ENCODE measurements at places on chromosomes 5 and 9.

DNA sequence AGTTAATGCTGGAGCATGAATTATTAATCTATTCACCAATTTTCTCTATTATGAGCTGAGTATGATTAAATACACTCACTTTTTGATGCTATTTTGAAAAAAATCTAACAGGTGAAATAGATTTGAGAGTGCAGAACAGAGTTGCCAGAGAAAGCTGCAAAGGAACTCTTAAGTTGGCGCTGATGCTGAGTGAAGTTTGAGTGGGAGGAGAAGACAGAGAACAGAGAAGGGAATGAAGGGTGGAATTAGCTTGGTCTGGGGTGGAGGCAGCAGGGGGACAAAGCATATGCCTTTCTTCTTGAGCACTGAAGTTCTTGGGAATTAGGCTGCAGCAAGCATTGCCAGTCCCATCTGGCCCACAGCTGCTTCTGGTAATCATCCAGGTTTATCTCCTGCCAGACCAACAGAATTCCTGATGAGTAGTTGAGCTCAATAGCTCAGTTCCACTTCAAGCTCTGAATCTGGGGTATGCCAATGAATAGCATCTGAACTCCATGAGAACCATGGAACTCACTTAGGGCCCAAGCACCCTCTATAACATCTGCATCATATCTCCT lies 290.1 kb downstream of the HINT1 start:
- DNase-seq: no peak

DNA sequence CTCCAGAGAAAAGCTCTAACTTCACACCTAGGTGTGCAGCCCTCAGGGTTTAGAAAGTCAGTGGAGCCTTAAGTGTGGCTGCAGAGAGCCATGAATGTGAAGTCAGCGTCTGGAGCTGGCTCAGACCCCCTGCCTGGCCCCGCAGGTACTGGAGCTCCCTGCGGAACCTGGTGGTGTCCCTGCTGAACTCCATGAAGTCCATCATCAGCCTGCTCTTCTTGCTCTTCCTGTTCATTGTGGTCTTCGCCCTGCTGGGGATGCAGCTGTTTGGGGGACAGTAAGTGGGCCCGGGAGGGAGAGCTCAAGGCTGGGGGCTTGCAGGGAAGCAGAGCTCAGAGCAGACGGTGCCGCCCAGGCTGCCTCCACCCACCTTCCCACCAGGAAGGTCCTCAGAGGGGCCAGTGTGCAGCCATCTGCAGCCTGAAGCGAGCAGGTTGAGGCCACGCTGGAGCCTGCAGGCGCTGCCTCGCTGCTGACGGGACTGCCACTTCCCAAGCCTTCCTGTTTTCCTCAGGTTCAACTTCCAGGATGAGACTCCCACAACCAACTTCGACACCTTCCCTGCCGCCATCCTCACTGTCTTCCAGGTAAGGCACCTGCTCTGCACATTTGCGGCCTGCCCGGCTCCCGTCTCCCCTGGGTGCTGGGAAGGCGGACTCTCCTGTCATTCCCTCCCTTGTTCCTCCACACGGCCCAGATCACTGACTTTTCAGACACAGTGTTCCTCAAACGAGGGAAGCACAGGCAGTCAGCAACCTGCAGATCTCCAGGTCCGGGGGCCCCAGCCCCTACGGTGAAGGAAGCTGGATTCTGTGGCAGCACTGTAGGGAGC lies 108.9 kb downstream of the CACNA1B start:
- DNase-seq: no peak

GRCh38 chr5:89086390-89087086 lies 203.6 kb upstream of the MEF2C start:
- no peak for DNase-seq

DNA sequence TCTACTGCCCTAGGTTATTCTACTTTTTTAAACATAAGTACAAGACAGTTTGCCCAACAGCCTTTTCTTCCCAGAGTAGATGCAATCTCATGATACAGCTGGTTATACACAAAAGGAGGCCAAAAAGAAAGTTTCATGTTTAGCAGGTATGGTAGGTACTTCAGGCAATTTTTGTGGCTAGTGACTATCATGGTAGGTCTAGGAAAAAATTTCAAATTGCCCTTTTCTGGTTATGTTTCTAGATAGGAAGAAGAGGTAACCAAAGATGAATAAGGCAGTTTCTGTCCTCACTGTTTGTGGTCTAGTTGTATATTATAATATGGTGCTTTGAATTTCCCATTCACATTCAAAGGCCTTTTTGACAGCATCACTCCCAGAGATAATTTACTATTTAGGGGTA lies 19.7 kb downstream of the MEGF9 start:
- DNase-seq: no peak

All from stimulated activated CD8-positive, alpha-beta memory T cell treated with anti-CD3 and anti-CD28 coated beads, Interleukin-4, amount 100 ng/mL, for 48 hours (primary cell).